ENCODE measurements at places on chromosomes 5 and 9.
A peak's percentile ranks its signal among the peaks of the same experiment; 100 is the strongest.

- DNase-seq: no peak
Observed at GRCh38 chr5:172568308-172568910, 72.7 kb upstream of the NEURL1B start.

DNA sequence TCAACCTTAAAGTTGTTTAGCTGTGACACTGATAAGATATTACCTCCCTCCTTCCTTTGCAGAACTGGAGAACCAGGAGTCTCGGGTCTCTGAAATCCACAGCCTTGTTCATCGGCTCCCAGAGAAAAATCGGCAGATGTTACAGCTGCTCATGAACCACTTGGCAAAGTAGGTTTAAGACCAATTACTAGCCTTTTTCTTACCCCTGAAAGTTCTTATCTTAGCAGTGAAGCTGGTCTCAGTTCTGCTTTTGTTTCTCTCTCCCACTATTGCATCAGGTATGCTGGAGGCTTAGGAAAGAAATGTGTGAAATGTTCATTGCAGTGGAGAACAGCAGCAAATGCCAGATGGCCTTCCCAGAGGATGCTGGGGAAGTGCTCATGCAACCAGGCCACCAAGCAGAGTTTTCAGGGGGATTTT, 287.4 kb downstream of the ARHGAP26 start:
- no peak for DNase-seq

DNA sequence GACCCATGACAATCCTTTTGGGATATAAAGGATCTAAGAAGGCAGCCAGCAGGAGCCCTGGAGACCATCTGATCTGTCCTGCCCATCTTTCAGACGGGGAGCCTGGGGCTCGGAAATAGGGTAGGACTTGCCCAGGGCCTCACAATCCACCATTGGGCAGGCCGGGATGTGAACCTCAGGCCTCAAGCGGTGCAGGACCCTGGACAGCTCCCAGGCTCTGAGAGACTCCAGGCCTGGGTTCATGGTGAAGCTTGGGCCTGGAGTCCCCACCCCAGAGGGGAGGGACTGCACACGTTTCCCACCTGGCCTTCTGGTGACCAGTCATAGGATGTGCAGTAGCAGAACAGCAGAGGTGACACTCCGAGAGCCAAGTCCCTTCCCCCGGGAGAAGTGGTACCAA, 36.6 kb upstream of the RAPGEF1 start:
- DNase-seq: no peak

DNA sequence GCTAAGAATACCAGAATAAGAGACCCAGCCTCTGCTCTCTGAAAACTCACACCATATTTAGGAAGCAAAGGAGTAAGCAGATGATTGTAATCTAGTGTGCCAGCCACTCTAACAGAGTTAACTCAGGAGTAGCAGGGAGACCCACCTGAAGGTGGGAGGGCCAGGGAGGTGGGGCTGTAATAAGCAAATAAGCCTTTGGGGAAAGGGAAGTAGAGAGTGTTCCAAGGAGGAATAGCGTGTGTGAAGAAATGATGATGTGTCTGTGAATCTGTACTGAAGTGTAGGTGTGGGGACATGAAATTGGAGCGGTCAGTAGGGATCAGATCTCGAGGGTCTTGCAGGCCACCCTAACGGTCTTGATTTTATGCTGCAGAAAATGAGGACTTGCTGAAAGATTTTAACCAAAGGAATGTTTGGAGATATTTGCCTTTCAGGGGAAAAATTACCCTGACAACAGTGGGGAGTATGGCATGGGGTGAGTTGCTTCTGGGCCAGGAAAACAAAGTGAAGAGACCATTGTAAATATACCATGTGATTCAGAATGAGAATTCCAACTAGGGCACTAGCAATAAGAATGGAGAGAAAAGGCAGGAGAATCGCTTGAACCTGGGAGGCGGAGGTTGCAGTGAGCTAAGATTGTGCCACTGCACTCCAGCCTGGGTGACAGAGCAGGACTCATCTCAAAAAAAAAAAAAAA, 44.1 kb upstream of the FSD1L start:
- peak; percentile 49 for DNase-seq

DNA sequence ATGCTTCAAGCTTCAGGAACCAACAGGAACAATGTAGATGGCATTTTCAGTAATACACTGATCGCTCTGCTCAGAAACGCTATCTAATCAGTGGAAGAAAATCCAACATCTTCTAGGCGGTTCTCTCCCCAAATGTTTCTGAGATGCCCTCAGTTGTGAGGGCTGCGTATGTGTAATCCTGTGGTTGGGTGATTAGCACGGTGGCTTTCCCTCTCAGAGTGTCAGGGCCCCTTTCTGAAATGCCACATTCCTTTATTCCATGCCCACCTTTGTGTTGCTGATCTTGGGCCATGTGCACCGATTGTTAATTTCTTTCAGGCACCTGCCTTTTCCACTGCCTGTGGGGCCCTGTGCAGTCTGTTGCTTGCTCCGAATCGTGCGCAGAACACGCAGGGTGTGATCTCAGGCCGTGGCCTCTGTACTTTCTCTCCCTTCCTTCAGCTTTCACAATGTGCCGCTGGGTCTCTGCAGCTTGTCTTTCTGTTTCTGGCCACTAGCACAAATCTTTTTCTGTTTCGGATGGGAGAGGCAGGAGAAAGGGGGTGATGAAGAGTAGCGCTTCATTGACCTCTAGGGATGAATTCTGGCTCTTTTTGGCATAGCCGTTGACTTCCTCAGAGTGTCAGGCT, 324.0 kb downstream of the PARP8 start:
- DNase-seq: peak; percentile 3

DNA sequence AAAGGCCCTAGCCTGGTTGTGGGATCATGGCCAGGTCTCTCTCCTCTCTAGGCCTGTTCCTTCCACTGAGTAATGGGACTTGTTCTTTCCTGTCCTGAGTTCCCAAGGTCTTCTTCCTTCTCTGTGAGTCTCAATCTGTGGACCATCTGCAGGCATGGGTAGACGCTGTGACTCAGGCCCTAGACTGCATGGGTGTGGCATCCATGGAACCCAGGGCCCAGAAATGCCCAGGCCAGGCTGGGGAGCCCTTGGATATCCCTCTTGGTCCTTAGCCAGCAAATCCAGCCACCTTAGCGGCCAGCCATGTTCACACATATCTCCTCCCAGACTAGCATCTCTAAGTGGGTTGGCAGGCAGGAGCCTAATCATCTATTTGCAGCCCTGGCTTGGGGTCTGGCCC, 2.3 kb upstream of the ACSL6 start:
- no peak for DNase-seq

- DNase-seq: no peak
Observed at GRCh38 chr9:135920256-135920930, 13.0 kb upstream of the CAMSAP1 start.

DNA sequence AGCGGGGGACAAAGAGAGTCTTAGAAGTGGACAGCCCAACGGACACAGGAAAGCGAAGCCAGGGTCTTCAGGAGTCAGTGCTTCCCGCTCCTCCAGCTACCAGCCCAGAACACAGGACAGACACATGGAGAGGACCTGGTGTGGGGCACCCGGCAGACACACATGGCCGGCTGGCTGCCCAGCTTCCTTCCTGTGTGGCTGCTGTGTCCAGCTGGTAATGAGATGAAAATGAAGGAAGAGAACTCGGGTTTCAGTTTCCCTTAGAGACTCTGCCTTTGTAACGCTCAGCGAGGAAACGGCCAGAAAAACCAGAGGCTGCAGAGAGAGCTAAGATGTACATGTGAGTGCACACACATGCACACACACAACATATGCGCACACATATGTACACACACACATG, 87.5 kb downstream of the SECISBP2 start:
- no peak for DNase-seq

DNA sequence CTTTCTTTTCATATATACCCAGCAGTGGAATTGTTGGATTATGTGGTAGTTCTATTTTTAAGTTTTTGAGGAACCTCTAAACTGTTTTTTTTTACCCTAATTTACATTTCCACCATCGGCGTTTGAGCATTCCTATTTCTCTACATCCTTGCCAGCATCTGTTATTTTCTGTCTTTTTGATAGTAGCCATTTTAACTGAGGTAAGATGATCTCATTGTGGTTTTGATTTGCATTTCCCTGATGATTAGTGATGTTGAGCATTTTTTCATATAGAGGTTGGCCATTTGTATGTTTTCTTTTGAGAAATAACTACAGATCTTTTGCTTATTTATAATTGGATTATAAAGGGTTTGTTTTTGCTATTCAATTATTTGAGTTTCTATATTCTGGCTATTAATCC, 71.7 kb upstream of the TNC start:
- no peak for DNase-seq

- no peak for DNase-seq
Observed at GRCh38 chr9:69444791-69445190, 119.8 kb downstream of the ENTREP1 start.

DNA sequence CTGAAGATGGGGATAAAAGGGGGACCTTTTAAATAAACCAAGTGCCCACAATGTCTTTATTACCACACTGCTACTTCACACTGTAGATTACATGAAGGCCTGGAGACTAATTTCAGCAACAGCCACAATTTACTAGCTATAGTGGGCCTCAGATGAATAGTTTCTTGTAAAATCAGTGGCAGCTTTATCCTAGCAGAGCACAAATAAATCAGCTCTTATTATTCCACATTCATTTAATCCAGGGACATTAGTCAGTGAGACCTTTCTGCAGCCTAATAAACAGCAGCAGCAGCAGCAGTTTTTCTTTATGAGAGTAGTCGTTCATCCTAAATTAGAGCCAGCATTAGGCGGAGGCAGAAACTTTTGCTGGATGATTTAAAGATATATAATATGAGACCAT, 542.3 kb downstream of the PSAT1 start:
- no peak for DNase-seq

GRCh38 chr9:86034863-86035734, 64.3 kb downstream of the GOLM1 start:
- DNase-seq: peak; percentile 76

DNA sequence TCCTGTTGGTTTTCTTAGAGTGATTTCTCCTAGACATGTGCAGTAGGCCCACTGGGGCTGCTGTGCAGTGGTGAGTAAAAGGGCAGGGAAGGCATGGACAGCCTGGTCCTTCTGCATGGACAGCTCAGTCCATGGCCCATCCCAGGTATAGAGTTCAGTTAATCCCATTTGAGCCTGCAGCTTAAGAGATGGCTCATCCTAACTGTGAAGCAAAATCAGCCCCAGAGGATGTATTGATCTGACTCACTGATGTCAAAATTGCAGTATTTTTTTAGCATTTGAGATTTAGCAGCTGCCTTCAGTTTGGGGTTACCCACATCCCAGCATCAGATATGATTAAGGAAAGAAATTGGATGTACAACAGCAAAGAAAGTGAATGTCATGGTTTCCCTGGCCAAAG, 93.4 kb downstream of the PDE6A start:
- DNase-seq: no peak

- peak; percentile 81 for DNase-seq
Observed at GRCh38 chr5:169980418-169981053, at the start of gene INSYN2B. INSYN2B (minus strand) TSS chr5:169980495; CDS start chr5:169883898, 96,597 bp downstream.

GRCh38 chr9:86924206-86924605, 23.1 kb downstream of the GAS1 start:
- DNase-seq: no peak

DNA sequence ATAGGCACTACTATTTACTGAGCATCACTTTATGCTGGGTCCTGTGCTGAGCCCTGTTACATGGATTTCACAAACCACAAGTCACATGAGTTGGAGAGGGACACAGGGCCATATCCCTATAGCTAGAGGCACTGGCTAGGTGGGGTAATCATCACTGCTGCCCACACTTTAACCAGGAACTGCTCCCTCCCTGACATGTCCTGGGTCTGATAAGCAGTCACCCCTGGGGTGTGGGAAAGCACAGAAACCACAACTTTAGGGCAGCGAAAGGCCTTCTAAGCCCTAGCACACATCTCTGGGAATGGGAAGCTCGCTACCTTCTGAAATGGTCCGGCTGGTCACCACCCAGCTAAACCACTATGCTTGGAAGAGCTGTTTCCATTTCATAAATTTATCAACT, 15.0 kb downstream of the TBC1D2 start:
- DNase-seq: no peak
